ENCODE measurements at places on chromosomes 11 and 22. TPM values are rescaled to one million over a fixed set of nuclear protein-coding genes. Genes with fewer than 3 reads are reported as not detected.
A peak's percentile ranks its signal among the peaks of the same experiment; 100 is the strongest.

- no peak for DNase-seq
These were observed 44.6 kb downstream of the LMO2 start for GRCh38 chr11:33847251-33847650.

- no peak for DNase-seq
These were observed 710.2 kb downstream of the BRD1 start for GRCh38 chr22:49117486-49117885.

- no peak for DNase-seq
These were observed 156.9 kb downstream of the NCAM1 start for GRCh38 chr11:113118104-113118503.

GRCh38 chr11:45170484-45170883 is 24.0 kb downstream of the PRDM11 start:
- DNase-seq: no peak

DNA sequence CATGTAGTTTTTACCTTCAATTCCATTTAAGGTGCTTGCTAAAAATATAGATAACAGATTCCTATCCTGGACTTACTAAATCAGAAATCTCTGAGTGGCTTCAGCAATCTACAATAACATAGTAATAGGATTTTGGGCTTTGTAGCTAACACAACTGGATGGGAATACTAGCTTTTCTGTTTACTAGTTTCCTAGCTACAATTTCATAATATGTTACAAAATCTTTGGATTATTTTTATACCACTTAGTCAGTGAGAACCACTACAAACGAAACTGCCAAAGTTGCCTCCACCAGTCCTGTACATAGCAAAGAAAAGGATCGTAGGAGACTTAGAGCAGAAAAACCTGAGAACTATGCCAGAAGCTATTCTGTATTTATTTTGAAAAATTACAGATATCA is 87.7 kb upstream of the ANO3 start:
- no peak for DNase-seq

DNA sequence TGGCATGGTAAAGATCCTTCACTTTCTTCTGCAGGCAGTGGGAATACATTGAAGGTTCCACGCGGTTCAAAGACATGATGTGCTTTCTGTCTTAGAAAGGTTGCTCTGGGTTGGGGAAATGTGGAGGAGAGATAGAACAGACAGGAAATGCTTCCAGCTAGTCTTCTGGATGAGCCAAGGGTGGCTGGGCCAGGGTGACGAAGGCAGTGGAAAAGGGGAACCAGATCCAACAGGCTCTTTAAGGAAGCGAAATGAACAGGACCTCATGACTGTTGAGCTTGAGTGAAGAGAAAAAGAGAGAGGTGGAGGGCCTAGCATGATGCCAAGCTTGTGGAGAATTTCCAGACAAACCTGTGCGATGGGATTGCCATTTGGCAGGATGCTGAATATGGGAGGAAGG is 56.4 kb upstream of the LMO1 start:
- no peak for DNase-seq

GRCh38 chr11:62402960-62403730 is 15.7 kb upstream of the SCGB1A1 start:
- DNase-seq: no peak

- DNase-seq: no peak
These were observed 3.4 kb downstream of the BSX start for GRCh38 chr11:122978299-122978620.

- DNase-seq: no peak
These were observed 12.0 kb downstream of the CCKBR start for GRCh38 chr11:6271598-6271997.

DNA sequence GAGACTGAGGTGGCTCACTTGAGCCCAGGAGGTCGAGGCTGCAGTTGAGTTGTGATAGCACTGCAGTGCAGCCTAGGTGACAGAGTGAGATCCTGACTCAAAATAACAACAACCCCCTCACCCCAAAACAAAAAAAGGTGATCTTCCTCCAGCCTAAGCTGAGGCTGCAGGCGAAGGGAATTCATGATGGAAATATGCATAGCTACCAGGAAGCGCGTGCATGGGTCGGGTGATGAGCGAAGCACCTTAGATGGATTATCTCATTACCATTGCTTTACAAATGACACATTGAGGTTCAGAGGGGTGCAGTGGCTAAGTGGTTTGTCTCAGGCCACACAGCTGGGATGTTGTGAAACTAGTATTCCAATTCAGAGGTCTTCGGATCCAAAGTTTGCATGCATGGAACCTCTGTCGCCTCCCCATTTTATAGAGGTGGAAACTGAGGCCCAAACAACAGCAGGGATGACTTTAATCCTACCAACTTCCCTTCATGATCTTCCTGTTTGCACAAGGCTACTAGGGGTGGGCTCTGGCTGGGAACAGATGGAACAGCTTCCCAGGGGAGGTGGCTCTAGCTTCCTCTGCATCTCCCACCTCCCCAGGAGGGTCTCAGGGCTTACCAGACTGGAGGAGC is 4.6 kb downstream of the SLC29A2 start:
- DNase-seq: no peak

- DNase-seq: no peak
These were observed 924.6 kb upstream of the FAT3 start for GRCh38 chr11:91299980-91300379.

DNA sequence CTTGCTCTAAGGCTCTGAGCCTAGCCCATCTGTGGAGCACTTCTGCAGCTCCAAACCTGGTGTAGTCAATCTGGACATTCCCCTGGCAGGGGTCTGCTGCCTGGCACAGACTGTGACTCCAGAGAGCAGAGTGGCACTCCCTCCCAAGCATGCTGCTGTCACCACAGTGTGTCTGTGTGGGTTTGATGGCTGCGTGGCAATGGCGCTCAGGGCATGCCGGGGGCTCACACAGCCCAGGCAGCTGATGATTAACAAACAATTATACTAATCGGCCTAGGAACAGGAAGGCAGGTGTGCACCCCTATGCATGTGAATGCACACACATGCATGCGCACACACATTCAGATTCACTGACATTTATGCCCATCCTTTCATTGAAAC is 9.0 kb upstream of the NECTIN1 start:
- no peak for DNase-seq

GRCh38 chr11:96339706-96340554 is 3.1 kb downstream of the MAML2 start:
- no peak for DNase-seq

DNA sequence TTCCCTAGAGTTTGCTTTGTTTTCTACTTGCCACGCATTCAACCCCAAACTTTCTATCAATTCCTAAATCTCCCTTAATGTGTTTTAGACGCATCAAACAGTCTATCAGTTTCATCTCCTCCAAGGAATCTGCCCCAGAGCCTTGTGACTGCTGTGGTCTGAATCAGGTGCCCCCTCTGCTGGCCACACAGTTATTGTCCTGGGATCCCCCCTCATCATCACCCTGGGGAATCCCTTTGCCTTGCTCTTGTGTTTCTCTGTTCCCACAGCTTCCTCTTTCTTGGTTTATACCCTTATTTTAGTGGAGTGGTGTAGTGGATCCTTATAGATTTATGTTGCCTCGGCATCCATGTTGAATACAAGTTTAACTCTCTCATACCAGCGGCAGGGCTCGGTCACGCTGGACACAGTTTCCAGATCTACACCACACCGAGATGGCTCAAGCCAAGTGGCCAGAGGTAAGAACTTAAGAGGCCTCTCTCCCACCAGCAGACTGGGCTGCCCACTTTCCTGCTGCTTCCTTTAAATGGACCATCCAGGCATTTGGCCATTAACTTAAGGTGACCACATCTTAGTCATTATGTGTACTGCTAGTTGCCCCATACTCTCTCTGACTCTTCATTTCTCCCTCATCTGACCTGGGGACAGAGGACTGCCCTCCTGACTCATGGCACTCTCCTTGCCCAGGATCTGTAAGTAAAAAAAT is 8.2 kb downstream of the UPB1 start:
- DNase-seq: peak; percentile 63

GGTLC2 gene
- total RNA-seq: not detected

KCNK7 gene
- total RNA-seq: not detected

FOLR1 gene
- 5.2 TPM for total RNA-seq

DAGLA gene
- 4.2 TPM for total RNA-seq

GAL gene
- not detected for total RNA-seq

TTLL12 gene
- 67.2 TPM for total RNA-seq

All from adrenal gland (tissue), 19 donors.